ENCODE measurements at places on chromosomes 2 and 18.

DNA sequence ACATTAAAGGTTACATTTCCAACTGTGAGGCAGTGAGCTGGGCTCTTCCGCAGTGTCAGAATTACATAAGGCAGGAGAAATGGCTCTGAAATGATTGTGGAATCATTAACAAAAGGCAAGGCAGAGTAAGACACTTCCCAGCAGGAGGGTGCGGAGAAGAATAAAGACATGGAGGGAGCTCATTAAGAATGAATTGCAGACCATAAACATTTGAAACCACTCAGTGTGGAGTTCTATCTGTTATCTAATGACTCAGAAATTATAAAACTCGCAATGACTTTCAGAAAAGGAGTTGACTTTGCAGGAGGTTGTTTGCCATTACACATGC lies 77.0 kb downstream of the SMIM21 start:
- DNase-seq, result no peak

DNA sequence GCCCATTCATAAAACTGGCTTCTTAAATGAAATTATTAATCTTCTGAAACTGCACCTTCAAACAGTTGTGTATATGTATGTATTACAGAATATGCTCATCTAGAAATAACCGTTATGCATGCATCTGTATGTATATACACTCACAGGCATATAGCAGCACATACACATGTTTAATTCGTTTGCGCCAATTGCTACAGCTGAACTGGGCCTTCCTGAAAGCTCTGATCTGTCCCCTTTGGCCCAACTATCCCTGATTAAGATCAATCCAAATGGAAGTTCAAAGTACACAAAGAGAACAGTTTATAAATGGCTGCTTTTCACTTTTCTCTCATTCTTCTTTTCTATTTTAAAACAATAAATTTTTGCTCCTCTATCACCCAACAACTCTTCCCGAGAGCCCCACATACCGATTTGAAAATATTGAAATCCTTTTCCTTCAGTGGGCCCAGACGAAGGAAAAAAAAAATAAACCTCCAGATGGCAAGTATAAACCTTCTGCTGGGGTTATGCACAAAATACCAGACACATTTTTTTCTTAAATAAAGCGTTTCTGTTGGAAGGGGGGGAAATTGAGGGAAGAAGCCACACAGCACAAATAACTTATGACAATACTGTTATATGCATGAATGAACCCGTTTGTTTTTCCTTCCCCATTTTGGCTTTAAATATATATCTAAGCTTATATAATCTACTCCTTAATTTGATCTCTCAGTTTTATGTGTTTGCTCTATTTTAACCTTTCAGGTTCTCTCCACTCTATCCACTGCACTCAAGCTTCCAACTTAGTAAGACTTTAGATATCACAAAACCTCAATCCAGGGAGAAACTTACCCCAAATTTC lies 267.3 kb downstream of the TCF4 start:
- no peak for DNase-seq

GRCh38 chr2:145558617-145559350 lies 1038.9 kb upstream of the ZEB2 start:
- DNase-seq, result peak; percentile 11

DNA sequence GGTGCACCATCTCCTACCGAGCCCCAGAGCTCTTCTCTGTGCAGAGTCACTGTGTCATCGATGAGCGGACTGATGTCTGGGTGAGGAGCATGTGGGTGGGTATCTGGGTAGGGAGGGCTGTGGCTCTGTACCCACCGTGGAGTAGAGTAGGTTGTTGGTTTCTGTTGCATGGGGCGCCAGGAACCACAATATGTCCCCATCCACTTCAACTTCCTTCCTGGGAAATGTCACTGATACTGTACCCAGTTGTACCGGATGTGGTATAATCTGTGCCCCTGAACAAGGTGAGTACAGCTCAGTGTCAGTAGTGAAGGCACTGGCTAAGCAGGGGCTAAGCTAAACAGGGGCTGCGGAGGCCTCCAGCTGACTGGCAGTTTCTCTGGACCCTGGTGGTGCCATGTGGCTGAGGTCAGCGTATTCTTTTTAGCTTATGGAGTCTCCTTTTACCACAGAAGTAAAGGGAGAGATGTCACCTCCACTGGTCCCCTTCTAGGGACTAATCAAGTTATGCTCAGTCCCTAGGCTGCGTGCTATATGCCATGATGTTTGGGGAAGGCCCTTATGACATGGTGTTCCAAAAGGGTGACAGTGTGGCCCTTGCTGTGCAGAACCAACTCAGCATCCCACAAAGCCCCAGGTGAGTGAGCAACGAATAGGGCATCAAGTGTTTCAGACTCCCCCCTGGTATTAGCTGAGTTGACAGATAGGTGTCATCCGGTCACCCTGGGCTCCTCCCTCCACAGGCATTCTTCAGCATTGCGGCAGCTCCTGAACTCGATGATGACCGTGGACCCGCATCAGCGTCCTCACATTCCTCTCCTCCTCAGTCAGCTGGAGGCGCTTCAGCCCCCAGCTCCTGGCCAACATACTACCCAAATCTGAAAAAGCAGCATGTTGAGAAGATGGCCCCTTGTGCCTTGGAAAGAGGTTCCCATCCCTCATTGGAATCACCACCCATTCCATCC lies 2.7 kb downstream of the STK16 start:
- no peak for DNase-seq

GRCh38 chr2:54879598-54880332 lies 156.3 kb downstream of the EML6 start:
- no peak for DNase-seq

GRCh38 chr2:218796691-218797090 lies 14.7 kb downstream of the CYP27A1 start:
- DNase-seq, result no peak

- DNase-seq, result no peak
Measured at GRCh38 chr2:141523199-141523598, 607.6 kb downstream of the LRP1B start.

GRCh38 chr2:219658874-219659273 lies 31.4 kb downstream of the SLC4A3 start:
- no peak for DNase-seq

- DNase-seq, result peak; percentile 91
Measured at GRCh38 chr2:45128580-45128997, 119.3 kb upstream of the SIX2 start.

GRCh38 chr2:144421606-144422510 lies 98.1 kb downstream of the ZEB2 start:
- no peak for DNase-seq

DNA sequence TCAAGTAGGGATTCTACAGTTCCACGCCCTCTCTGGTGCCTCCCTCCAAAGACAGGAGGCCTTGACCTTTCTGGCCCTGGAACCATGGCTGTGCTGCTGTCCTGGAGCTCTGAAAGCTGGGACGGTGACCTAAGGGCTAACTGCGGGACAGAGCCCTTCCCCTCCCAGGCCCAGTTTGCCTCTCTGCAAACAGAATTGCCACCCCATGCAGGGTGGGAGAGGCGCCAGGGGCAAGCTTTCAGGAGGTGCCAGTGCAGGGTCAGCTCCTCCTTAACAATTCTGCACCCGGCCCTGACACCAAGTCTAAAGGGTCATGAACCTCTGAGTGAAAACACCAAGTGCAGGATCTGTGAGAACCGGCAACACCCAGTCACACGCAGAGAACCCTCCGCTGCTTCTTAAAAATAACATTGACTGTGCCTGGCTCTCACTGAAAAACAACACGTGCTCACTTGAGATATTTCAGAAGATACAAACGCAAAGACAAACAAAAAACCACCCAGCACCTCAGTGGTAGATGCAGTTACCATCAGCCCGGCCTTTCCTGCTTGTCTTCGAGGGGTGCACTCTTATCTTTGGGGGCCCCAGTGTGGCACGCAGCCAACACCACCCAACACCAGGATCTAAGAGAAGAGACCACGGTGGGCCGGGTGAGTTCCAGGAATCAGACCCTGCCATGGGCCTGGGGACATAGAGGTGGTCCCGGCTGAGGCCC lies 1.1 kb upstream of the SNED1 start:
- peak; percentile 52 for DNase-seq

GRCh38 chr2:145740302-145740701 lies 1220.4 kb upstream of the ZEB2 start:
- no peak for DNase-seq

GRCh38 chr18:23311351-23312121 lies 141.6 kb upstream of the RIOK3 start:
- DNase-seq, result peak; percentile 94

- no peak for DNase-seq
Measured at GRCh38 chr2:219418155-219419011, at the start of gene DES. TSS of gene DES (plus strand) at chr2:219418377. CDS start at chr2:219418463, 86 bp downstream.

DNA sequence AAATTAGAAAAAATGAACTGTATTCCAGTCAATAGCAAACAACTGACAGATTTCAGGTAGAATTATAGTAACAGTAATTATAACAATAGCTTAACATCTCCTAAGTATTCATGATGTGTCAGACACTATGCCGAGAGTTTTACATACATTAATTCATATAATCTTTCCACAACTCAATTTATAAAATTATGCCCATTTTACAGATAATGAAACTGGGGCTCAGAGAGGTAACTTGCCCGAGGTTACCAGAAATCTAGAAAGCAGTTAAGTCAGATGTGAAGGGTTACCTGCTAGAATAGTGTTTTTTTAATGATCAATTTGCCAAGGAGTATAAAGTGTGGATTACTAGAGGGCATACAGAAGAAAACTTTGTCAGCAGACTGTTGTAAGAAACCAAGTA lies 12.2 kb downstream of the NBAS start:
- no peak for DNase-seq

- DNase-seq, result no peak
Measured at GRCh38 chr2:128710729-128711128, 392.1 kb upstream of the HS6ST1 start.

- DNase-seq, result no peak
Measured at GRCh38 chr2:23566241-23567142, 181.5 kb downstream of the KLHL29 start.

GRCh38 chr2:20422402-20423271 lies 24.2 kb upstream of the RHOB start:
- DNase-seq, result no peak

GRCh38 chr2:196849895-196850294 lies 40.7 kb upstream of the C2orf66 start:
- peak; percentile 19 for DNase-seq

GRCh38 chr2:135311268-135311667 lies 219.8 kb downstream of the ZRANB3 start:
- no peak for DNase-seq

- no peak for DNase-seq
Measured at GRCh38 chr2:240455272-240455646, 19.8 kb downstream of the GPC1 start.

GRCh38 chr2:40284797-40285196 lies 167.1 kb downstream of the SLC8A1 start:
- DNase-seq, result peak; percentile 54

DNA sequence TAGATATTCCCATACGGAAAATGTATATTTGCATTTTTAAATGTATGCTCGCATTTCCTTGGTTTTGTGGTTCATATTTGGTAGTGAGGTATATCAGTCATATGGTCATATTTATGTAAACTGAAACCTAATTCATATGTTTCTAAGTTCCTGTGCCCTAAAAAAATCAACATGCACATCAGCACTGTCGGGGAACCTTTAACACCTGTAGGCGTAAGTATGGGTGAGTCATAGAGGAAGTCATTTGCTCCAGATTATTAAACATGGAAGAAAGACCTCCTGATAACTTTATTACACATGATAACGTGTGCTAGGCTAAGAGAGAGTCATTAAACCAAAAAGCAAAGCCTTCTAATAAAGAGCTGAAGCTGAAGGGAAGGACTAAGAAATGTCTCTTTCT lies 437.7 kb downstream of the NRXN1 start:
- no peak for DNase-seq

GRCh38 chr2:233386382-233387041 lies 32.2 kb downstream of the DGKD start:
- no peak for DNase-seq

GRCh38 chr2:5562426-5562825 lies 129.8 kb upstream of the SOX11 start:
- no peak for DNase-seq

GRCh38 chr2:232377319-232377718 lies 1.2 kb upstream of the ALPP start:
- no peak for DNase-seq

DNA sequence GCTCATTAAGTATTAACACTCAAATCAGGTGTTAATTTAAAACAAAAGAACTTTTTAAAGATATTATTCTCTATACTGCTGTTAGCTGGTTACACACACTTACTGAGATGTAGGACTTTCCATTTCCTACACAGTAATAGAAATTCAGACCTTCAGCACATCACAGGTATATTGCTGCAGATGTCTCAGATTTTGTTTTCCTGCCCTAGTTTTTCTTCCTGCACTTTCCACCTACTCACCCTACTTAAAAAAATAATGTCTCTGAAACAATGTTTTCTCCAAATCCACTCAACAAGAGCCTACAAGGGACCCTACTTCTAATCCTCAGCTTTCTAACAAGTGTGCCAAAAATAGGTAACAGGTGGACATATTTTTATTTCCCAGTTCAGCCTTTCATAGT lies 43.9 kb downstream of the DYM start:
- no peak for DNase-seq

DNA sequence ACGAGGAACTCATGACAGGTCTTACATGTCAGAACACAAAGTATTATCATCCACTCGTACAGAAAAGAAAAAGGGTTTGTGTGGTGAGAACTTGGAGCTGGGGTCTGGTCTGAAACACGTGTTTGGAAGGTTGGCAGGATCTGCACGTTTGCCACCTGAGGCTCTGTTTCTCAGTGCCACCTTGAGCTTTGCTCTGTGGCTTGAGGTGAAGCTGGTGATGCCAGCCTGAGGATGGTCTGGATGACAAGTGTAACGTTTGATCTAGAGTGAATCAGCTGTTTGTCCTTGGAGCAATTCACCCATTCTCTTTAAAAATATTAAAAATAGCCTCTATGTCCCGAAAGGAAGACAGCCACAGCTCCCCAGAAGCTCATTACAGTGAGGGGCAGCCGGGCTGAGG lies 45.4 kb upstream of the KLF11 start:
- no peak for DNase-seq
